Progenitor cell of endocrine pancreas (in vitro differentiated cells): ENCODE measurements at places on chromosomes 1 and 21.

GRCh38 chr1:206074839-206075238, 21.9 kb downstream of the RHEX start:
- no peak for DNase-seq

- DNase-seq: no peak
These were observed 32.7 kb downstream of the SUSD4 start for GRCh38 chr1:223331301-223331700.

DNA sequence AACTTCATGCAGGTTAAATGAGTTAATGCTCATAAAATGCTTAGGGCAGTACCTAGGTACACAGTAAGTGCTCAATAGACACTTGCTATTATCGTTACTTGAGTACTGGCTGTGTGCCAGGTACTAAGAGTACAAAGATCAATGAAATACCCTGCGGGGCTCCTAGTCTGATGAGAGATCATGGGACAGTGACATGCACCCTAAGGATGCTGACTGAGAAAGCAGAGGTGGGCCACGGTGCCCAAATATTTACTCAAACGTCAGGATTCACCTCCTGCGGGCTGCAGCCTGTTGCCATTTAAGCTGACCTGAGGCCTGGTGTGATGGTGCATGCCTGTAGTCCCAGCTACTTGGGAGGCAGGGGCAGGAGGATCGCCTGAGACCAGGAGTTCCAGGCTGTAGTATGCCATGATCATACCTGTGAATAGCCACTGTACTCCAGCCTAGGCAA, 19.8 kb upstream of the LUZP1 start:
- DNase-seq: no peak

- no peak for DNase-seq
These were observed 130.4 kb downstream of the KCNN3 start for GRCh38 chr1:154739654-154740053.

DNA sequence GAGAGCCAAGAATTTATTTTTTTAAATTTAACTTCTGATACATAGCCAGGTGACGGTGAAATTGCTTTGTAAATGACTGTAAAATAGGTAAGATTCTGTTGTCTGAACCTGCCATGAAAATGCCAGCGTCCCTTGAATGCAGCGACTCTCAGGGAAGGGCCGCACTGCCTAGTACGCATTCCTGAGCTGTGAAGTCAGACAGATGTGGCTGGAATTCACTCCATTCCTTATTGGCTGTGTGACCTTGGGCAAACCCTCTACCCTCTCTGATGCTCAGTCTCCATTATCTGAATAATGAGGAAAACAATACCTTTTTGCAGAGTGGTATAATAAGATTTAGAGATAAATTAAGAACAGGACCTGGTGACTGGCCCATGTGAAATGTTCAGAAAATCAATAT, 167.1 kb upstream of the DAB1 start:
- no peak for DNase-seq

GRCh38 chr1:227401562-227402342, 83.5 kb upstream of the CDC42BPA start:
- no peak for DNase-seq

- no peak for DNase-seq
These were observed 31.2 kb downstream of the GNPAT start for GRCh38 chr1:231272173-231272572.

DNA sequence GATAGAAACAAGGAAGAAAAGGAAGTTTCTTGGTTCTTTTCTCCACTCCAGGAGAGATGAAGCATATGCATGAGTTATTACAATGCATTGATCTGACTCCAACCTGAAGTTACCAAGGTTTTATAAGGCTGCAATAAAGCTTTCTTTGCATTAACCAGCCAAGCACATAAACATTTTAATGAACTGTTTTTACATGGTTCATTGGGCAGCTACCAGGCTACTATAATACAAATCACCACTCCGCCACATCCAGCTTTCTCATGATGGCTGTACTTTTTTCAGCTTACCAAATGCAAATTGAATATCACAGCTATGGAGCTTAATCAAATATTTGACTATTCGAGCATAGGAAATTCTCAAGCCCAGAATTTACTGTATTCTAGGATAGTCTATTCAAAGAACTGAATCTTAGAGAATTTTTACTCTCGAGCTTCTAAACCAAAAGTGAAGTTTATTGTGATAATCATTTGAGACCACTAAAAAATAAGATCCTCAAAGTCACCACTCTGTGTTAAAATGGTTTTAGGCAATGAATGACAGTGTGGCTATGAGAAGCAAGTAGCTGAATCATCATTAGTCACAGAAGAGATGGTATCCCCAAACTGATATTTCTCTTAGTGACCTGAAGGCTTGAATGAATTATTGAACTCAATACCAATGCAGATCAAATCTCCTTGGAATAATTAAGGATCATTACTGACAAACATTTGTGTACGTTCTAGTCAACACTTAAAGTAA, 58.6 kb upstream of the ZNF281 start:
- no peak for DNase-seq

DNA sequence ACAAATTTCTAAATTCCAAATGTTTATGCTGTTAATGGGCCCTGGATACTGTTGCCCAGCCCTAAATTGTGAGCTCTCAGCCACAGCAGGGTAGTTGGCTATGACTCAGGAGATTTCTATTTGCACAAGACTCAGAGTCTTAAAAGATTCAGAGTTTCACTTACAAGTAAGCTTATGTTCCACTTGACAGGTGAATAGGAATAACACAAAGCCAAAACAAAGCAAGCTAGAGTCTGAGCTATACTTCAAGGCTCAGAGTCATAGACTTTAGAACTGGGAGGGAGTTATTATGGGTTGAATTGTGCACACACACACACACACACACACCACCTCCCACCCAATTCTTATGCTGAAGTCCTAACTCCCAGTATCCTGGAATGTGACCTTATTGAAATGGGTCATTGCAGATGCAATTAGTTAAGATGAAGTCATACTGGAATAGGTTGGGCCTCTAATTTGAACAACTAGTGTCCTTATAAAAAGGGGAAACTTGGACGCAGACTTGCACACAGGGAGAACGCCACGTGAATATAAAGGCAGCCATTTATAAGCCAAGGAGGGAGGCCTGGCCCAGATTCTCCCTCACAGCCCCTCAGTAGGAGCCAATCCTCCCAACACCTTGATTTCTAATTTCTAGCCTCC, 30.2 kb downstream of the PRDX6 start:
- DNase-seq: no peak

- no peak for DNase-seq
These were observed 34.3 kb downstream of the SSBP3 start for GRCh38 chr1:54371942-54372275.

DNA sequence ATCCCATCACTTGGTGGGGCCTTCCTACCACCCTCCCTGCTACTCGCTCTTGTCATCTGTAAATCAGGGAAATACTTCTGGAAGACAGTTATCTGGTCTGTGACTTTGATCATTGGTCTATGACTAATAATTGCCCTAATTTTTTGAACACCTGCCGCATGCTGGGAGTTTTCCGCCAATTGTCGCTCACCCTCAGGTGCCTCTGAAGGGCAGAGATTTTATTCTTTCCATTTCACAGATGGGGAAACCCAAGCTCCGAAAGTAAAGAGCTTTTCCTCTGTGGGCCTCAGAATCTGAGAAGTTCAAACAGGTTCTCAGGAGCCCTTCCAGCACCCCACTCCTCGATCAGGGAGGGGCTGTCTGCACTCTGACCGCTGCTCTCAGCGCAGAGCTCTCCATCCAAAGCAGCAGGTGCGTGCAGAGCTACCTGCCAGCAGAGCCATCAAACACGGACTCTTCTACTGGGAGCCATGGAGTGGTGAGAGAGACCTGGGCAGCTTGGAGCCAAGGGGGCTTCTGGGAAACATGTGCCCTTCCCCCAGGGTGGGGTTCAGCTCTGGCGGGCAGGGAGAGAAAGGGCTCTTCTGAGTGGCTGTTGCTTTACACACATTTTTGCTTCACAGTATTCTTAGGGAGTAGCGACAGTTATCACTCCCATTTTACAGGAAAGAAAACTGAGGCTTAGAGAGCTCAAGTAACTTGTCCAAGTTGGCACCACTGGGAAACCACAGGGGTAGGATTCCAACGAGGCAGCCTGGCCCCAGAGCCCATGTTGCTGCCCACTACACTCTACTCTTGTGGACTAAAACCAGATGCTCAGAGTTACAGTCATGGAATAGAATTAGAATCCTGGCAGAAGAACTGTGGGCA, 5.8 kb upstream of the RUNX3 start:
- no peak for DNase-seq

- no peak for DNase-seq
These were observed 74.4 kb downstream of the HMCN1 start for GRCh38 chr1:185808631-185809030.

GRCh38 chr1:15616373-15617172, 685 bp upstream of the DDI2 start:
- no peak for DNase-seq

GRCh38 chr1:38094711-38095290, 48.2 kb upstream of the POU3F1 start:
- DNase-seq: no peak

- DNase-seq: no peak
These were observed 49.7 kb upstream of the RAP1A start for GRCh38 chr1:111569913-111570312.

DNA sequence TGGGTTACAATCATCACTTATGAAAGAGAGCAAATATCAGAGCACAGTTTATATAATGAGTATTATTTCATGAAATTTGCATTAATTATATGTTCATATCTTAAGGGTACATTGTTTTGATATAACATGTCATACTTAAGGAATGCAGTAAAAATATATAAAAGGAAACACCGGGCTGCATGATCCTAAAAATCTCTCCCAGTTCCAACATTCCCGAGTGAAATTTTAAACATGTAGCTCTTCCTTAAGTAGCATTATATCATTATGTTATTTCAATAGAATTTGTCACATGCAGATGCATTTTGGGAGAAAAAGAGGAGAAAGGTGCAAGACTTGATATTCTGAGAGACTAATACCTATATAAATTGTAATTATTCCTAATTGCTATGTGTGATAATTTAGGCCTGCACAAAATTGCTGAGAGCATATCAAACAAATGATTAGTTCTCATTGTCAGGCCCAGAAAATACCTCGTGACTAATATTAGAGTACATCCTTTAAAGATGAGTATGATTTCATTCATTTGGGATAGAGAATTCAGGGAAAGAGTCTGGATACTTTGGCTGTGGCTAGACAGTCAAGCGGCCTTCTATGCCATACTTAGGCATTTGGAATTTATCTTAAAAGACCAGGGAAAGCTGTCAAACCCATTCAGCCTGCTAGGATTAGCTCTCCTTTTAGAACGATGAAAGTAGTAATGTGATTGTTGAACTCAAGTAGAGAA, 86.8 kb downstream of the ADGRL2 start:
- no peak for DNase-seq

- DNase-seq: no peak
These were observed 67.9 kb downstream of the NOS1AP start for GRCh38 chr1:162137179-162137960.

DNA sequence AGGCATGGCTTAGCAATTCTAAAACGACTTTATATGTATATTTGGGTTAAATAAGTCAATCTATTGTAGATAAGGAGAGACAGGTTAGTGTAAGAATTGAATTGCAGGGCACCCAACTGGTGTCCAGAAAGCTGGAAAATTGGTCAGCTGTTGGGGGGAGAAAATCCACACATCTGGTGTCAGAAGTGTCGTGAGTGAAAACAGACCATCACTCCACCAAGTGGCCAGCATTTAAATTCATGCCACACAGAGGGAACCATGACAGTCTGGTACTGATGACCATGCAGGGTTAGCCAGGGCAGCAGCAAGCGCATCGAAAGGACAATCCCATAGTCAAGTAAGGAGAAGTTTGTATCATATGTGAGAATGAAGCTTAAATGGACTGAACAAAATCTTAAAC, 11.7 kb downstream of the LAX1 start:
- no peak for DNase-seq

DNA sequence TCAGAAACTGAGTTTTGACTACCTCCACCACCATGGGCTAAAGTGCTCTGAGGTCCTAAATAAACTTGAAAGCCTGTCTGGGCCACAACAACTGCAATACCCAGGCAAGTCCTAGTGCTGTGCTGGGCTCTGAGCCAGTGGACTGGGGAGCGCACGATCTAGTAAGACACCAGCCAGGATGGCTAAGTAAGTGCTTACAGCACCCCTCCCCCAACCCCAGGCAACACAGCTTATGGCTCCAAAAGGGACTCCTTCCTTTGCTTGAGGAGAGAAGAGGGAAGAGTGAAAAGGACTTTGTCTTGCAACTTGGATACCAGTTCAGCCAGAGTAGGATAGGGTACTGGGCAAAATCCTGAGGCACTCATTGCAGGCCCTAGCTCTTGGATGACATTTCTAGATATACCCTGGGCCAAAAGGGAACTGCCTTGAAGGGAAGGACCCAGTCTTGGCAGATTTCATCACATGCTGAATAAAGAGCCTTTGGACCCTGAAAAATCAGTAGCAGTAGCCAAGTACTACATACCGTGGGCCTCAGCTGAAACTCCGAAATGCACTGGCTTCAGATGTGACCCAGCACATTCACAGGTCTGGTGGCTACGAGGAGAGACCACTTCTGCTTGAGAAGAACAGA, 1.6 kb downstream of the C1orf105 start:
- no peak for DNase-seq

DNA sequence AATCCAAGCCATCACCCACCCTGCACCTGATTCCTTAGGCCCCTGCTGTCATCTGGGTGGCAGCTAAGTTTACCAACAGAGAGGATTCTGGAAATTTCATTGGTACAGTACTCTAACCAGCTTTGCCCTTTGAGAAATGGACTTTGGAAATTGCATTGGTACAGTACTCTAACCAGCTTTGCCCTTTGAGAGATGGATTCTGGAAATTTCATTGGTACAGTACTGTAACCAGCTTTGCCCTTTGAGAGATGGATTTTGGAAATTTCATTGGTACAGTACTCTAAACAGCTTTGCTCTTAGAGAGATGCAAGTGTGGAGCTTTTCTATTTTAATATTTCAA, 42.5 kb downstream of the MAB21L3 start:
- no peak for DNase-seq

GRCh38 chr1:26003262-26003661, 5.4 kb upstream of the PAFAH2 start:
- DNase-seq: no peak

DNA sequence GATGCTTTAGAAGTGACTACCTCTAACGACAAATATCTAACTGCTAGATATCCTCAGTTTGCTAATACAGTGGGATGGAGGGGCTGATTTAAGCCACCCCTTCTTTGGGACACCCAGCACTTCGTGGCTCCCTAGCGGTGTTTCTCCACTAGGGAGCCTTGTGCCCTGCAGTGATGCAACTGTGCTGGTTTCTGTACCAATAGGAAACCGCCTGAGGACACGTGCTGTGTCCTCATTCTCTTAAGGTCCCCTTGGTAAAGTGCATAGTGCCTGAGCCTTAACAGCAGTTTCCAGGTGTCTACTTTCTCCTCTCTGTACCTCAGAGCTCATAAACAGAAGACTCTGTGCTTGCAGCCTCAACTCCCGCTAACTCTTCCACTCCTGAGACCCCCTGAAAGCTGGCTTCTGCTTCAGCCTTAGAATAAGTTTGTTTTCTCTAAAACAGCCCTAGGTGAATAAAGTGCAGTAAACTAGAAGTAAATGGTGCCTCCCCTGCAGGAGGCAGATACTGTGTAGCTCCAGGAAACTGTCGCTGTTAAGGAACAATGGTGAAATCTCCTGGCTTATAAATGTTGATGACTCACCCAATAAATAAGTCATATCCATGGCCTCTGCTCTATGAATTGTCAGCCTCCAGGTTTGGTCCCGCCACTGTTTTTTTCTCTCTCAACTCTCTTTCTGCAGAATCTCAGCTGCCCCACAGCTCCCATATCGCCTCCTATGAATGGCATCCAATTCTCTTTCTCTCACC, 130.4 kb downstream of the AK5 start:
- DNase-seq: no peak
